ENCODE measurements at places on chromosomes 2 and 18.

- DNase-seq = no peak
These were observed 96.0 kb downstream of the CDH2 start for GRCh38 chr18:28080876-28081300.

DNA sequence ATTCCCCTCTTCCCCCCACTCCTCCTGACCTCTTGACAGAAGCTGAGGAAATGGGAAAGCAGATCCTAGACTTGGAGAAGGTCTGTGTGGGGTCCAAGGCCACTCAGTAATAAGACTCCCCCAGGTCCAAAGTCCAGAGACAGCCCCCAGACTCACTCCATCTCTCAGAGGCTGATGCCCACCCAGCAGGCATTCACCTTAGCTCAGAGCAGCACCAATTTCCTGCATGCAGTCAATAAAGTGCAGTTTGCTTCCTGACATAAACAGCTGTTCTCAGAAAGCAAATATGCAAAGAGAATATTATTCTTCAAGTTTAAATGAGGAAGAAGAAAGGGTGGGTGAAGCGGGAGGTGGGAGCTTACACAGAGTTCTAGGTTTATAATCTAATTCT is 84.1 kb upstream of the RTN4 start:
- DNase-seq = no peak

- no peak for DNase-seq
These were observed 117.9 kb downstream of the PTRHD1 start for GRCh38 chr2:24675338-24675737.

DNA sequence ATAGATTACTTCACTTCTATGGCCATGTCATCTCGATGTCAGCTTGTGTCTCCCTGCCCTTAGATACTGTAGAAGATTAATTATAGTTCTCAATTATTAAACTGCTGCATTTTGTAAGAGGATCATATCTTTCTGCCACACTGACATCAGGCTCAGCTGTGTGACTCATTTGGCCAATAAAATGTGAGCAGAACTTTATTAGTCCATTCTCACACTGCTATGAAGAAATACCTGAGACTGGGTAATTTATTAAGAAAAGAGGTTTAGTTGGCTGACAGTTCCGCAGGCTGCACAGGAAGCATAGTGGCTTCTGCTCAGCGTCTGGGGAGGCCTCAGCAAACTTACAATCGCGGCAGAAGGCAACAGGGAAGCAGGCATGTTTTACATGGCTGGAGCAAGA is 290.4 kb downstream of the RAD51AP2 start:
- no peak for DNase-seq

- no peak for DNase-seq
These were observed 49.9 kb downstream of the ZAP70 start for GRCh38 chr2:97763176-97763845.

DNA sequence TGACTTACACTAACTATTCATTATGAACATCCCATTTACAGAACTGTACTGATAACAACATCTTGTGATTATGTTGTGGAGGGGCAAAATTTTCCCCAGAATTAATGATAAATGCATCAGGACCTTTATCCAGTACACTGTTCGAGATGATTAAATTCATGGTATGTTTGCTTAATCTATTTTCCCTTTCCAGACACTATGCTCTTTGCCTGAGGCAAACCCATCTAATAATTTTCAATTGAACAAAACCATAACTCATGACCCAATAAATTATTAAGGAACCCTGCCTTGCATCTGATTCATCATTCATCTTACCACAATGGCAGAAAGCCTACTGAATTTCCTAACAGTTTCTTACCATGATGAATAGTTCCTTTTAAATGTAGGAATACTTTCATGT is 385.0 kb downstream of the DSEL start:
- no peak for DNase-seq

DNA sequence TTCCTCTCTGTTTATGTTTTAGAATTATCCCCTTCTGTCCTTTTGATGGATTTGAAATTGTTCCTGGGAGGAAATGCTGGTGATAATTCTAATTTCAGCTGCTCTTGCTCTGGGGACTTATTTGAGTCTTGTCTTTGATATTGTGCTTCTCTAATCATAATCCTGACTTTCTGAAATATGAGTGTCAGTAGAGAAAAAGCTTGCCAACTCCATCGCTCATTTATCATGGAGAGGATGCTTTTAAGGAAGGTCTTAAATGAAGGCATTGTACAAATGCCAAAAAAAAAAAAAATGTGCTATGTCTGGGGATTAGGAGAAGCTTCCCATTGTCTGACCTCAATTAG is 159.5 kb downstream of the NYAP2 start:
- no peak for DNase-seq

DNA sequence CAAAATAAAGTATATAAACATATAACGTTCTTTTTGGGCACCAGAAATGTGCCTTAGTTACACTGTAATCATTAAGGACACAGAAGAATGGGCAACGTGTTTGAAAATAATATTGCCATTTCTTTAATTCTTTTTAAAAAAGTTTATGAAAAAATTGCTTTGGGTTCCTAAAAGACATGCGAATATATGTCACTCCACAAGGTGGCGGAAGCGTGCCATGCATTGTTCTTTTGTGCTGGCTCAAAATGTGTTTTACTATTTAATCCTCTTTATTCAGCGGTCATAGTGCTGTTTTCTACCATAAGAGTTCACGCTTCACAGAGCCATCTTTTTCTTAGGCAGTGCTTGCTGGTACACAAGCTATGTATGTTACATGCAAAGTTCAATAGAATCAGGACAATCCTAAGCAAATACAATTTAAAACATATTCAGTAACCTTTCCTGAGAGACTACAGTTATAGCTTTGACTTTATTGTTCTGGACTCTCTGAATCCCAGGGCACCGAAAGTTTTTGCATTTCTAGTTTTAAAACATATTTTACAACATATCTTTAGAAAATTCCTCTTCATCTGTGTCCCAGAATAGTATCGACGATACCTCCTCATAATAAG is 147.8 kb upstream of the ERBB4 start:
- peak; percentile 41 for DNase-seq

- DNase-seq = no peak
These were observed 139.6 kb upstream of the NETO1 start for GRCh38 chr18:73007195-73007914.

DNA sequence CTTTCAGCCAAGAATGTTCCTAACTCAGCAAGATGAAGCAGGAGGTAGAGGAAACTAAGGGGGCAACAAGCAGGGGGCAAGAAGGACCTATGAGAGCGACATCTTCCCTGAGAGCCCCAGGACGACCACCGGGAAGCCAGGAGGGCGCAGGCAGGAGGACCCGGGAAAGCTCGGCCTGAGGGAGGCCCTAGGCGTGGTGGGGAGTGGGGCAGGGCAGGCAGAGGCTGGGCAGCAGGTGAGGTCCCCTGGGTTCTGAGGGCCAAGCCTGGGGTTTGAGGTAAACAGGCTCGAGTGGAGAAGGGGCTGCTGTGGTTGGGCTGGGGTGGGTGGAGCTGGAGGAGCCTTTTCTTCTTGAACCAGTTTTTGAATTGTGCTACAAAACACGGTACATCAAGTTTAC is 1.3 kb upstream of the ALPI start:
- no peak for DNase-seq

DNA sequence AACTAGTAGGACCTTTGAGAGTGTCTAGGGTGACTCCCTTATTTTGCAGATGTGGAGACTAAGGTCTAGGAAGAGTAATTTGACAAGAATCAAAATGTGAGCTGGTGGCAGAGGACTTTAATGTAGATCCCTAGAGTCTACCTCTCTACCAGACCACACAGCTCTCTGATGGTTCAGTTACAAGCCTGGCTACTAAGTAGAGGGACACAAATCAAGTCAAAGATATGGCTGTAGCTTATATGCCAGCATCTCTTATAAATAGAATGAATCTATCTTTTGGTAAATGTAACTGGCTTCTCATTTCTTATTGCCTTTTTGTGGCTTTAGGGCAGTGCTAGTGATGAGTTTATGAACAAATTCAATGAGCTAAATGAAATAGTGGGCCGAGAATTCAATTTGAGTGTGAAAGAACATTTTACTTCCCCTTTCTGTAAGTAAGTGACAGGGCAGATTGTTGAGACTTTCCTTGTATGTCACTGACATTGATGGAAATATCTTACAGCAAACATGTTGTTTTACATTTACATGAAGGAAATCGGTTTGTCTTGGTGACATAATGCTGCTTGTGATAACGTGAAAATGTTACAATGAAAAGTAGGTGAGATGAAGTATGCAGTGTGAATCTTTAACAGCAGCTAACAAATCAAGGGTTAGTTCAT is 28.3 kb downstream of the CSRNP3 start:
- no peak for DNase-seq

- no peak for DNase-seq
These were observed 248.6 kb upstream of the SIX2 start for GRCh38 chr2:45257820-45258219.

- no peak for DNase-seq
These were observed 122.1 kb downstream of the DLGAP1 start for GRCh38 chr18:4333043-4333442.

DNA sequence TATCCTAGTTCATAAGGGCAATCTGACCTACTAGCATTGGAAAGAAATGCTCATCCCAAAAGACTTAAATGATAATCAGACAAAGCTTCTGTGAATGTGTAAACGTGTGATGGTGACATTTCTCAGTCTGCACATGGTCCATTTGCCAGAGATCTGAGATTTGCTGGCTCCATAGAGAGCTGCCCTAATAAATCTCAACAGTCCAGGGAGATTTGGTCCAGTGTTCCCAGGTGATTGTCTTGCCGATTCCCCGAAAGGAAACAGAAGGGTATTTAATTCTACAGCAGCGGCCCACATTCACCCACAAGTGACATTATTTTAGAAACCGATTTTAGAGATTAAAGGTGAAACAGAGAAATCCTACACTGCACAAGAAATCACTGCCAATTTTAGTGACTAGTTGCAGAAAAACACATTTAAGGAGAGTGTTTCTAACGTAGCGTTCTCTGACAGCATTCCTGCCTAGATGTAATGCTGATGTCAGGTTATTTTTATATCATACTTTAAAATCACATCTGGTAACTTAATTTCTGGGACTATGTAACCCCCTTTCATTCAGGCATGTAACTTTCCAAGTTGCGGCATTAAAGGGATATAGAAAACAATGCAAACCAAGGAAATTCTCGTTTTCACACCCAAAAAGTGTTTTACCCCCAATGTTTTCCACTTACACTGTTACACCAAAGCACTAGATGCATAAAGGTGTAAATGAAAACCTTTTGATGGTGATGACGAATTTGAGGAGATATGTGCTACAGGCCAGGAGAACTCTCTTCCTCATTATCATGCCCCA is 231.9 kb upstream of the FN1 start:
- no peak for DNase-seq

- DNase-seq = peak; percentile 15
These were observed 2.1 kb downstream of the HADHB start for GRCh38 chr2:26246818-26247217.

DNA sequence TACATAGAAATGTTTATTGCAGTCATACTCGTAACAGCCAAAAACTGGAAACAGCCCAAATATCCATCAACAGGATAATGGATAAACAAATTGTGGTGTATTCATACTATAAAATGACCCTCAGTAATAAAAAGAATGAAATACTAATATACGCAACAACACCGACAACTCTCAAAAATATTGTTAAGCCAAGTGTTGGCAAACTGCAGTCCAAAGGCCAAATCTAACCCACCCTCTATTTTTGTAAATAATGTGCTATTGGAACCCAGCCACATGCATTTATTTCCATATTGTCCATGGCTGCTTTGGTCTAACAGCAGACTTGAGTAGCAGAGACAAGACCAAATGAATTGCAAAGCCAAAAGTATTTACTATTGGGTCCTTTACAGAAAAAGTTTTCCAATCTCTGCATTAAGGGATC is 151.0 kb downstream of the MREG start:
- no peak for DNase-seq

DNA sequence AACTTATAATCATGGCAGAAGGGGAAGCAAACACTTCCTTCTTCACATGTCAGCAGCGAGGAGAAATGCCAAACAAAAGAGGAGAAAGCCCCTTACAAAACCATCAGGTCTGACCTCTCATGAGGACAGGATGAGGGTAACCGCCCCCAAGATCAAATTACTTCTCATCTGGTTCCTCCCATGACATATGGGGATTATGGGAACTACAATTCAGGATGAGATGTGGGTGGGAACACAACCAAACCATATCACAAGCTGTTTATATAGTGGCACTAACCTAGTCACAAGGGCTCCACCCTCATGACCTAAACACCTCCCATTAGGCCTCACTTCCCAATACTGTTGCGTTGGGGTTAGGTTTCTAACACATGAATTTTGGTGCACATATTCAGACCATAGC is 110.0 kb downstream of the OSBPL6 start:
- DNase-seq = no peak

- no peak for DNase-seq
These were observed 41.6 kb upstream of the TMEM177 start for GRCh38 chr2:119637371-119637770.

DNA sequence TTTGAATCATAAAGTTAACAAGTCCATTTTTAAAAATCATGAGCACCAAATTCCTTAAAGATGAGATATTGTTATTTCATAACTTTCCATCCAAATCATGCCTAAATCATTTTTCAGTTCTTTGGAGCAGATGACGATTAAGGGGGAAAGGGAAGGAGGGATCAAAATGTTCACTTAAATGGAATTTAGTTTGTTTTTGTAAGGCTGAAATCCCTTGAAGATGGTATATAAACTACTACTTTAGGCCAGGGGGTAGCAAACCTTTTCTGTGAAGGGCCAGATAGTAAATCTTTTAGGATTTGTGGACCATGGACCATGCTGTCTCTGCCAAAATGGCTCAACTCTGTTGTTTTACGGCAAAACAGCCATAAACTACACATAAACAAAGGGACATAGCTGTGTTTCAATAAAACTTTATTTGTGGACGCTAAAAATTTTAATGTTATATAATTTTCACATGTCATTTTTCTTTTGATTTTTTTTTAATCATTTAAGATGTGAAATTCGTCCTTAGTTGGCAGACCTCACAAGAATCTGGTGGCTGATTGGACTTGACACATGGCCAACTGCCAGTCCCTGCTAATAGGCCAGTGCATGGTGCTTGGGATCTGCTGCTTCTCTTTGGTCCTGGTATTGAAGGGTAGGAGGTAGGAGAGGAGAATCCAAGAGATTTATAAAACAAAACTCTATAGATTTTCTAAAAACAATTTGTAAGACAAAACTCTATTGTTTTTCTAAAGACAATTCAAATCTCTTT is 52.0 kb upstream of the RTN4 start:
- no peak for DNase-seq

All from stimulated activated CD4-positive, alpha-beta T cell treated with anti-CD3 and anti-CD28 coated beads, Interleukin-4, amount 100 ng/mL, for 1 hour (primary cell).